ENCODE measurements at places on chromosomes 5 and 9.

DNA sequence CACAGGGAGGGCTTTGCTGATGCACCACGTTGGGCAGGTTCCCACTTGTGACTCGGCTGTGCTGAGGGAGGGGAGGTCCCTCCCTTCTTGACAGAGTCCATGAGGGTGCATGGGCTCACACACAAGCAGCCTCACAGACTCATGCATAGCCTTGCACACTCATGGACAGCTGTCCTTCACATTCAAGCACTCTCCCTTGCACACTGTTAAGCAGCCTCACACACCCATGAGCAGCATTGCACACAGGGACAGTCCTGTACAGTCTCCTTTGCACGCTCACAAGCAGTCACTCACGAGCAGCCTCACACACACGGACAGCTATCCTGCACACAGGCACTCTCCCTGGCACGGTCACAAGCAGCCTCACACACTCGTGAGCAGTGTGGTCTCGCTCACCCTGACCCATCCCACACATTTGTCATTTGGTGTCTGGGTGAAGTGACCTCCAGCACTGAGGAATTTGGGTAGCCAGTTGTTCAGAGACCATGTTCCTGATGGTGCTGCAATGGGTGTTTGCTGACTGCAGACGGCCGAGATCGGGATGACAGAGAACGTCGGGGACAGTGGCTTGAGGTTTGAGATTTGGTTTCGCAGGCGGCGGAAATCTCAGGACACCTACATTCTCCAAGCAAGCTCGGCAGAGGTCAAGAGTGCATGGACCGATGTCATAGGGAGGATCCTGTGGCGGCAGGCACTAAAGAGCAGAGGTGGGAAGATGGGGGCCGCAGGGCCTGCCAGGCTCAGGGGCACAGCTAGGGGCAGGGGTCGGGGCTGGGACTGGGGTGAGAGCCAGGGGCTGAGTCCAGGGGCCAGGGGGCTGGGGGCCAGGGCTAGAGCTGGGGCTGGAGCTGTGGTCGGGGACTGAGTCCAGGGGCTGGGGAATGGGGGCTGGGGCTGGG lies 17.7 kb upstream of the LRRC14B start:
- DNase-seq, result no peak

- DNase-seq, result no peak
These were observed 120.0 kb upstream of the CACNA1B start for GRCh38 chr9:137757613-137758029.

DNA sequence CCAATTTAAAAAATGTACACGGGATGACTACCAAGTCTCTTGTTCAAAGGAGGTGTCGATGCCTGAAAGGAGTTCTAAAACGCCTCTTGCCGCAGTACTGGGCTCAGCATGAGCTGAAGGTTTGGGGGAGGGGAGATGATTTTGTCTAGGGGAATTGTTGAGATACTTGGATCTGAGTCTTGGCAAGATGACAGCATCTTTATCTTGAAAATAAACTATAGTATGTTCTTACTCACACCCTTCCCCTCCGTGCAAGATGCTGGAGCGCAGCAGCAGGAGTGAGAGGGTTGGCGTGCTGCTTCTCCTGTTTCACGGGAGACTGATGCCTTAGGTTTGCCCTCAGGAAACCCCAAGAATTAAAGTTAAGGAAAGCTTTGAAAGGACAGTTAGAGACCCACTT lies 47.3 kb downstream of the FAM78A start:
- no peak for DNase-seq

DNA sequence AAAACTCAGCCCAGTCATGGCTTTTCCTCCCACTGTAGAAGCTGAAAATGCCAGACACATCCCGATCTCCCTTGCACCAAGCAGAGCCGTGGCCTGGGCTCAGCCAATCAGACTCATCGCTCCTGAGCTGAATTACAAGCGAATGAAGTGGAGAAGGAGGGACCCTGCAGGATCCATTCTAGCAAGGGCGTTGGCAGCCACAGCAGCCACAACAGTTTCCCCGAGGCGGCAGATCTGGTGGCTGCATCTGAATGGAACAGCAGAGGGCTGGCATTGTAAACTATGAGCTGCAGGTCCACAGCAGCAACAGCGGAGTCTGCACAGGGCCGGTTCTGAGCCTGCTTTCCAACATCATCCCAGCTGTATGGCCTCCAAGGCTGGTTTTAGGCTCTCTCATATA lies 23.8 kb downstream of the ALG2 start:
- no peak for DNase-seq

GRCh38 chr5:75072061-75072460 lies 19.7 kb upstream of the GCNT4 start:
- no peak for DNase-seq

DNA sequence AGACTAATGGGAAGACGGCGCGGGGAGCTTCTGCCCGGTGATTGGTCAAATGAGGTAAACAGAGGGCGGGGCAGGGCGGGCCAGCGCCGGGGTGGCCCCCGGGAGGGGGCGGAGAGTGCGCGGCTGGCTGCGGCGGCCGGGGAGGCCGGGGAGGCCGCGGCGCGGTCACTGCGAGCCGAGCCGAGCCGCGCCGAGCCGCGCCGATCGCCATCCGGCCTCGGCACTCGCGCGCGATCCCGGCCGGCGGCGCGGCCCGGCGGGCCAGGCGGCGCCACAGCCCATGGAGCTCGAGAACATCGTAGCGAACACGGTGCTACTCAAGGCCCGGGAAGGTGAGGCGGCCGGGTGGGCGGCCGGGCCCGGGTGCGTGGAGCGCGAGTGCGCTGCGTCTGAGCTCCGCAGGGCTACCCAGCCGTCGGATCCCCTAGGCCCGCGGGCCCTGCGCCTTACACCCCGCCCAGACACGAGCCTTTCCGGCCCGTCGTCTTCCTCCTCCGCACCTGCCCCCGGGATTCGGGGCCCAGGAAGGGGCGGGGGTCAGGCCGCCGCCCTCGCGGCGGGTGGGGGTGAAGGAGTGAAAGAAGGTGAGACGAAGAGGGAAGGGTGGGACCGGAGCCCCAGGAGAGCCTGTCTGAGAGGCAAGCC lies at the start of gene GRK6:
Gene GRK6, plus strand, starts transcription at position 111 of the 645 bp plus-strand sequence. Its CDS starts 170 bp downstream, at position 281.
- DNase-seq, result peak; percentile 49

- no peak for DNase-seq
These were observed 638 bp downstream of the DIRAS2 start for GRCh38 chr9:90641884-90642487.

- DNase-seq, result no peak
These were observed 66.5 kb downstream of the GALNT12 start for GRCh38 chr9:98873951-98874371.

DNA sequence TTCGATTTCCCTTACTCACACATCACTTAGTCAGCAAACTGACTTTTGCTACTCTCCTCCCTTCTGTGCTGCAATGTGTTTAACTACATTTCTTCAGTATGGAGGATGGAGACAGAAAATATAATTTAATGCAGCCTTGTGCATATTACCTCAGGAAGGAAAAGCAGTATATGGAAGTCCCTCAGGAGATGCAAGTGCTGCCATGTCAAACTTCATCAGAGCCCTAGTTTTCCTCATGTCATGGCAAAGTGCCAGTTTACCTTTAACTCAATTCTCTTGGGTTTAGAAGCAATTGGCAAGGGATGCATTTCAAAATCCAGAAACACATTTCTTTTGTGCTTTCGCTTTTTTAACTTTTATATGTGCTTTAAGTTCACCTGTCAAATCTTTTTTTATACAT lies 365.4 kb downstream of the ISL1 start:
- no peak for DNase-seq

GRCh38 chr9:3906437-3907213 lies 380.8 kb upstream of the RFX3 start:
- no peak for DNase-seq

DNA sequence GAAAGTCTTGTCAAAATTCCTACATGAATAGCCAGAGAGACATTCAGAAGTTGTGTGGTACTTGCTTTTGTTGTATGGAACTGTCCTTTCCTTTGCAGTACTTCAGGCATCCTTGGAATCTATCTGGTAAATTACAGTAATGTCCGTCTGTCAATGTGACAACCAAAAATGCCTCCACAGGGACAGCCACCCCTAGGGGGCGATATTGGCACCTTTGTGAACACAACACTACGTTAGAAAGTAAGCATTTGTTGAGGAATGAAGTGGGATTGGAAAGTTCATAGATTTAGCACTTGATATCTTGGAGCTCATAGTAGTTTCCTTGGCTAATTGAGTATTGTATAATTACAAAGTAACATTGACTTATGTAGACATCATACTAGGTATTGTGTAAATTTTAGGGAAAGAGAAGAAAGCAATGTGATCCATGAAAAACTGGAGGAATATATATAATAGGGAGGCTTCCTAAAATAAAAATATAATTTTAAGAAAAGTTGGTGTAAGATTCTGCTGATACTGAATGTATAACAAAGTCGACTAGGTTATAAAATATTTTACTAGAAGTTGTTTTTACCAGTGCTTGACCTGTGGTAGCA lies 32.7 kb downstream of the TMEFF1 start:
- peak; percentile 15 for DNase-seq

GRCh38 chr9:126025991-126026390 lies 278.8 kb downstream of the PBX3 start:
- no peak for DNase-seq

DNA sequence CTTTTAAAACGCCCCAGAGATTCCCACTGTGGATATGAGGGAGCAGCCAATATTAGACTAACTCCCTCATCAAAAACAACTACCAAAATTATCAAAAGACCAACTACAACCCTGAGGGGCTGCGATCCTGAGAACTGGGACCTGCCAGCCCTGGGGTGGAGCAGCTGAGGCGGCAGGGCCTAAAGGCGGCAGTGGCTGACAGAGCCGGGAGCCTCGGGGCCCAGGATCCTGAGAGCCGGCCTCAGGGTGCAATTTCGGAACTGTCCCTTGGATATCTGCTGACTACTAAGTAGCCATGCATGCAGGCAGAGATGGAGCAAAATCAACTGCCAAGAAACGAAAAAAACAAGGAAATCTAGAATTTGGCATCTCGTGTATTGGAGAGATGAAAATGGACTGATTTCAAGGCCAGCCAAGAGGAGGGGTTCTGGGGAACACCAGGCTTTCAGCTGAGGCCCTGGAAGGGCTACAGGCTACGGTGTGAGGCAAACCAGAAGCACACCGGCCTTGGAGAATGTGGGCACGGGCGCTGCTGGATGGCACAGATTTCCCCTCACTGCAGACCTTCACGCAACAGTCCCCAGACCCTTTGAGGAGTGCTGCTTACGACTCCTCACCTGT lies 63.6 kb upstream of the UBAC1 start:
- DNase-seq, result no peak

GRCh38 chr5:130061746-130062145 lies 157.5 kb downstream of the CHSY3 start:
- DNase-seq, result no peak

DNA sequence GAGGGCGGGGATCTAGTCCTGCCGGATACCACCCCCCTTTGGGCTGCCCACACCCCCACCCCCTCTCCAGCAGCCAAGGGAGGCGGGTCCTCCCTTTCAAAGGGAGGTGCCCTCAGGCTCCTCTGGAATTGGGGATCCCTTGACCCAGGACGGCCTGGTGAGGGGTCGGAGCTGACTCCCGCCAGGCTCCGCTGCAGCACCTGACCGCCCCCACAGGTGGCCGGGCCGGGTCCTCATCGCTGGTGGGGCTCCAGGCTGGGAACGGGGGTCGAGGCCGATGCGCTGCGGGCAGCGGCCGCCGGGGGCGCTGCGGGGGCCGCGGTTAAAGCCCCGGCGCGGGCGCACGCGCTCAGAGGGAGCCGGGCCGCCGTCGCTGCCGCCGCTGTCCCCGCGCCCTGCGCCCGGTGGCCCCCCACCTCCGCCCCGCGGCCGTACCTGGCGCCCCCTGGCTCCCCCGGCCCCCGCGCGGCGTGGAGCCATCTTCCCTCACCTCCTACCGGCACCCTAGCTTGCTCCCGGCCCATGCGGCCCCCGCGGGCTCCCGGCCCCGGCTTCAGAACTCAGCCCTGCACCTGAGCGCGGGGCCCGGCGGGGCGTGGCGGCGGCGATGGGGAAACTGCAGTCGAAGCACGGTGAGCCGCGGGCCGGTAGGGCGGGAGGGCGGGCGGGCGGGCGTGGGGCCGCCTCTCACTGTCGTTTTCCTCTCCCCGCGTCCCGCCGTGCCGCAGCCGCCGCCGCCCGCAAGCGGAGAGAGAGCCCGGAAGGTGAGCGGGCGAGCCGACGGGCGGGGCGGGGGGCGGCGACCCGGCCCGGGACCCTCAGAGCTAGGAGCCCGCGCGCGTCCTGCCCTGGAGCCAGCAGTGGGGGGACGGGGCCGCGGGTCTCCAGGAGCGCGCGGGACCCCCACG lies at the start of gene NKD2:
Gene NKD2, plus strand, starts transcription at position 352 of the 908 bp plus-strand sequence. Its CDS starts 256 bp downstream, at position 608.
- DNase-seq, result peak; percentile 40

DNA sequence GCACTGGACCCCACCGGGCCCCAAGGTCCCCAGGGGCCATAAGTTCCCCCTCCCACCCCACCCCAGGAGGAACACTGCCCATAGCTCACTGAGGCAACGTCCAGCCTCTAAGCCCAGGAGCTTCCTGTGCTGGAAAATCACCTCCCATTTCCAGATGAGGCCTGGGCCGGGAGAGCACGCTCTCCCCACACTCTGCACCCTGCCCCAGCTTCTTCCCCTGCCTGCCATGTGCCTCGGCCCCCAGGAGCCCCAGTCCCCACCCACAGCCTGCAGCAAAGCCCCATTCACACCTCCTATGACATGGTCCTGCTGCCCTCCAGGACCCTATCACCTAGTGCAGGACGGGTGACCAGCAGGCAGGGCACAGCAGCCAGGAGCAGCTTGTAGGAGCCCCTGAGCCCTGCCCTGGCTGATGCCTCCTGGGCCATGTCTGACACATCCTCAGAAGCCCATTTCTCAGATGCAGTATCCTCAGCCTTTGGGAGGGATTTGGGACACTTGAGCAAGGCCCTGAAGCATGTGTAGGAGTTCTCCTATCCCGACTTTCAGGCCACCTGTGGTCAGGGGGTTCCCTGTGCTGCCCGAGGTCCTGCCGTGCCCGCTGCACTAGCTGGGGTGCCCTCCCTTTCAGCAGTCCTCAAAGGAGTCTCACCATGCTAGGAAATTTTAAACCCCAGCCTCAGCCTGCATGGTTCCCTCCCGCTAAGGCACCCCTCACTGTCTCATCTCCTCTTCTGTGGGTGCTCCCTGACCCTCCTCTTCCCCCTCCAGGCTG lies 119.4 kb upstream of the FOXD4L5 start:
- DNase-seq, result no peak

- DNase-seq, result no peak
These were observed 2.7 kb downstream of the IL31RA start for GRCh38 chr5:55853818-55854217.

All from activated naive CD4-positive, alpha-beta T cell (primary cell).